Midbrain (tissue), 1 donor: ENCODE measurements at places on chromosomes 1 and 21.

DNA sequence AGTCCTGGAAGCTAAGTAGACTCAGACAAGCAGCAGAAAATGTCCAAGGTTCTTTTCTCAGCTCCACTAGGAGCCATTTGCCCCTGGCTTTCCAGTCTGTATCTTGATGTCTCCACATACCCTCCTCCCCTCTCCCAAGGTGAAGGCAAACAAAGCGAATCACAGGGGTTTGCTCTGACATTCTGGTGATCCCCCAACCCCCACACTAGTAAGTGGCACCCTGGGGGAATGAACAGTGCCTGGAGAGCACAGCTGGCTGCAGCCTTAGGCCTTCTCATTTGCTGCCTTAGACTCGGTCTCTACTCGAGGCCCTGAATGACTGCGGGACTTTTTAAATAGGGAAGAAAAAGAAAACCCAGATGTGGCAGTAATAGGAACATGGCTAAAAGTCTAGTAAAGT is 15.3 kb downstream of the ERI3 start:
- DNase-seq: no peak

- no peak for DNase-seq
These were observed 90.4 kb downstream of the KCNK1 start for GRCh38 chr1:233704170-233704897.

GRCh38 chr21:31162079-31162699 is 123.9 kb upstream of the KRTAP19-8 start:
- DNase-seq: no peak

DNA sequence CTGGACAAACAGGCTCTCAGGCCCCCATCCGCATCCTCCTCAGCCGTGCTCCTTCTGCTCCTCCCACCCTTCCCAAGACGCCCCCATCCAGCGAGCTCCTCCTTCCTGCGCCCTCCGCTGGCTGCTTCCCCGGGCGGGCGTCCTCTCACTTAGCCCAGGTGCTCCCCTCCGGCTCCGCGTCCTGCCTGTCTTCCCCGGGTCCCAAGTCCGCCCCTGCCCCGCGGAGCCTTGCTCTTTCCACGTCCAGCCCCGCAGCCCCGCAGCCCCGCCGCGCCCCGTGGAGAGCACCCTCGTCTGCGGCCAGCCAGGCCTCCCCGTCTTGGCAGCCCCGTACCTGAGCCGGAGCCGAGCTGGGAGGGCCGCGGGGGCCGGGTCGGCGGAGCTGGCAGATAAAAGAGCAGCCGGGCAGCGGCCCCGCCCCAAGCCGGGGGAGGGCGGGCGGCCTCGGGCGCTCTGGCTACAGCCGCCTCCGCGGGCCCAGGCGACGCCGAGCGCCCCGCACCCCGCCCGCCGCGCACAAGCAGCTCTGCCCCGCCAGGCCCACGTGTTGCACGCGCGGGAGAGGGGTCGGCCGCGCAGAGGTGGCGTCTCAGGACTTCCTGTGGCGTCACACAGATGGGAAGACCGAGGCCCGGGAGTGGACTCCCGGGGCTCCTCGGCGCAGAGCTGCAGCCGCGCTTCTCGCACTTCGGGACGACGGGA is at the start of gene PAQR7:
Gene PAQR7, minus strand, starts transcription at position 555 of the 702 bp plus-strand sequence. CDS start 11,869 bp downstream, outside the sequence.
- peak; percentile 81 for DNase-seq

GRCh38 chr1:176790786-176791185 is 327.8 kb downstream of the PAPPA2 start:
- no peak for DNase-seq

- no peak for DNase-seq
These were observed 2.6 kb downstream of the EFHD2 start for GRCh38 chr1:15412175-15412800.

DNA sequence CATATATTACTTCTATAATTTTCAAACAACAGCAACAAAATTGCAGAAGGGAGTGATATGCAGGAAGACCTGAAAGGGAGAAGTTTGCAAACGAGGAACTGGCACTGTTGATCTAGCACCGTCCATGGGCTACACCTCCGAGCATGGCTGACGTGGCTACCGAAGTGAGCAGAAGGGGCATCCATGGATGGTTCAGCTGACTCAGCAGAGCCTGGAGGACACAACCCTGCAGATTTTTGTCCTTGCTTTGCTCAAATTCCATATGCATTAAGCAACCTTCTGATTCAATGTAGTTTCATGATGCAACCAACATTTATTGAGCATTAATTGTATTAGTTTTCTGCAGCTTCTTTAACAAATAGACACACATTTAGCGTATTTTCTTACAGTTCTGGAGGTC is 191.2 kb downstream of the C1orf94 start:
- DNase-seq: no peak

DNA sequence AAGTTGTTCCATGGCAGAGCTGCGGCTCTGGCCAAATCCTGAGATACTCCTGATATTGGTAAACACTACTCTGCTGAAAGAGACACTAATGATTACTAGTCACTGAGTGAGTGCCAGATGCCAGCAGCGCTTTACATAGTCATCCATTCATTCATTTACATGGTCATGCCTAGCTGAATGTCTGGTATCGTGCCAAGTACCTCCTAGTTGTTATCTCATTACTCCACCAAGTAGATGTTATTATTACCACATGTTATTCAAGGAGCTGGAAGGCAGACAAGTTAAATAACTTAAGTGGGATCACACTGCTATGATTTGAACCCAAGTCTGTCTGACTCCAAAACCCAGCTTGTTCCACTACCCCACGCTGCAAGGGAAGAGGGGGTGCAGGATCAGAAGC is 4.7 kb downstream of the OLFML2B start:
- DNase-seq: no peak

GRCh38 chr1:6075748-6076147 is 30.1 kb downstream of the KCNAB2 start:
- DNase-seq: no peak

- peak; percentile 51 for DNase-seq
These were observed 262.4 kb downstream of the ST6GALNAC3 start for GRCh38 chr1:76336931-76337371.

DNA sequence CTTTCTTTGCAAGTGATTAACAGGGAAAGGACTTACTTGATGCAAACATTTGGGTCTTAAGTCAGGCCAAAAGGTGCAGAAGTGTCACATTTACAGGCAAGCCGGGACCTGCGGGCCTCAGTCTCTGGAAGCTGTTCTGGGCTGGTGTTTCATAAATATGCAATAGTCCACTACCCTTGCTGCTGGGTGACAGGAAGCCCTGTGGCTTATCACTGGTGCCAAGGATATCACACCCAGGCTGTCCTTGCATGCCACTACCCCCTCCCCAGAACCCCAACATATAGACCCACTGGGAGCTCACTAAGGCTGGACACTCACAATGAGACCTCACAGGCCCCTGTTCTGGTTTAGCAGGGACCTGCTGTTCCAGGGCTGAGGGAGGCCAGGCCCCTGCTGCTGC is 3.4 kb upstream of the LEFTY2 start:
- DNase-seq: no peak

- DNase-seq: no peak
These were observed 33.9 kb downstream of the NDC1 start for GRCh38 chr1:53804181-53804580.

- DNase-seq: no peak
These were observed 3.3 kb upstream of the DBT start for GRCh38 chr1:100252901-100253300.

DNA sequence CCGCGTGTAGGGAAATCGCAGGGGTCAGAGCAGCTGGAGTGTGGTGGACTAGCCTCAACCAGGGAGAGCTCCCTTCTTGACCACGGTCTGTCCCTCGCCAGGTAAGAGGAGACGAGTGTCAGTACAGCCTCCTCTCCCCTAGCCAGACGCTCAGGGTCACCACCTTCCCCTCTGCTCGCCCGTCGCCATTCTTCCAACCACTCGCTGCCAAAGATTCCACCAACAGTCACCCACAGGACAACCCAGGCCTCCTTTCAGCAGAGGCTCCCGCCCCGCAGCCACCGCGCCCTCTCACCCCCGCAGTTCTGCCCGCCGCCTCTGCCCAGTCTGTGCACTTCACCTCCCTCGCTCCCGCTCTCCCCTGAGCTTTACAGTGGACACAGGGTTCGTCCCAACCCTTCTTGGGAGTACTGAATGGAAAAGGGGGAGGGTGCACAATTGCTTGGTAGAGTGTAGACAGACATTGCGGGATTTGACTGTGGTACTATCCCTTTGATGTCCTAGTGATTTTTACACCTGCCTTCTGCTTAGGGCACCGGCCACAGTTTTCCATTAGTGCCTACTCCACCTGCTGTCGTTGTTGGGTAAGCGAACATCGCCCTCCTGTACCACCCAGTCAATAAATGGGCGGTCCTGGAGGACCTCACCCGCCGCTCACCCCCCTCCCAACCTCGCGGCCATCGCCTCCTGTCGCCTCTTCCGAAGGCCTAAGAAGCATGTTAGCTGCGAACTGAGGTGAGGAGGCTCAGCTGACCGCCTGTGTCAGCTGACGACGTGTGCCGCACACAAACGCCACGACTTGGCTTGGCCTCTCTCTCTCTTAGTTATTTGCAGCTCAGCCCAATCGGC is 9.2 kb upstream of the NBPF11 start:
- no peak for DNase-seq

DNA sequence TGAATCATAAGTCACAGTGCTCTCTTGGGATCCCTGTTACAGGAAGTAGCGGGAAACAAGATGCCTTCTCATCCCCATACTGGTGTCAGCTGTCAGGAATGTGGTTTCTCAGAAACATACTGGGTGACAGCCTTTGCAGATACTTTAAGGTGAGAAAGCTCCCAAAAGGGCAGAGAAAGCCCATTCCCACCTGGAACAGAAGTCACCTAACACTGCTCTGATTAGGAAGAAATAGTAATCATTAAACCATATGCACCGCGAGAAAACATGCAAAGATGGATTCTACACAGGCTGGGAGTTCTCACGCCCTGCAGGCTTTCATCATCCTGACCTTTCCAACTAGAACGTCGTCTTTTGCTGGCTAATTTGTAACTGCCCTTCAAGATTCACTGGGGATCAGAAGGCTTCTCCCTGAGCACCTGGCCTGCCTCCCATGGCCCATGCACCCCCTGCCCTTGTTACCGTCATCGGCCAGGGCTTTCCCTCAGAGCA is 46.2 kb upstream of the SLC44A3 start:
- DNase-seq: no peak

- DNase-seq: no peak
These were observed 4.3 kb upstream of the CCN1 start for GRCh38 chr1:85576266-85576641.

GRCh38 chr1:179066471-179066870 is 15.4 kb upstream of the TOR3A start:
- DNase-seq: no peak

- DNase-seq: no peak
These were observed 2.3 kb upstream of the ATP2B4 start for GRCh38 chr1:203624341-203624712.

- no peak for DNase-seq
These were observed 177.3 kb upstream of the LYPLAL1 start for GRCh38 chr1:218996362-218996761.
